ENCODE measurements at places on chromosomes 2 and 18.

DNA sequence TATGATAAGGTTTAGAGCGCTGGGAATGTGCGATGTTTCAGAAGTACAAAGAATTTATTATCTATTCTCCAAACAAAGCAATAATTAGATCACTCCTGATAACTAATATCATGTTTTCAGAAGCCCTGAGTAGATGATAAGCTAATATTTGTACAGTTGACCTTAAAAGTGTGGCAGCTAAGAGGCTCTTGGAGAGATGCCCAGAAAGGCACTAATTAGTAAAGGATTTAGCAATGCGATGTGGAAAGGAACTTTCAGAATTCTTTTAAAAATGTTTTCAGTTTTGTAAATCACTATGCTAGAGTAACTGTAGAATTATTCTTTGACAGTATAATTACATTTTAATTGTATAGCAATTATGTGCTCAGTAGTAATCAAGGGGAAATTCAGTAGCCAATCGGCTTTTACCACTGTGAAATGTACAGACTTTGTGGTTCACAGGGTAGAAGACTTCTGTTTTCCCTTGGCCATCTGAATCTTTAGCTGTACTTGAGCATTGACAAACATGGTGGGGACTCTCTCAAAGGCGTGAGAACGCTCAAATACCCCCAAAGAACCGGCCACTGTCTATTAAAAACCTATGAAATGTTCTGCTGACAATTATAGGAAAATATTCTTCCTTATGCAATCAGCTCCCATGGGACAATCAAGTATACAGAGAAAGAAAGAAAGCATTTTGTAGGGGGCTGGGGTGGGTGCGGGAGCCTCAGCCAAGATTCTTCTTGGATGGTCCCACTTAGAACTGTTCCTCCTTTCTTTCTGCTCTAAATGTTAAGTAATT is 262.8 kb upstream of the AGAP1 start:
- DNase-seq, result no peak

DNA sequence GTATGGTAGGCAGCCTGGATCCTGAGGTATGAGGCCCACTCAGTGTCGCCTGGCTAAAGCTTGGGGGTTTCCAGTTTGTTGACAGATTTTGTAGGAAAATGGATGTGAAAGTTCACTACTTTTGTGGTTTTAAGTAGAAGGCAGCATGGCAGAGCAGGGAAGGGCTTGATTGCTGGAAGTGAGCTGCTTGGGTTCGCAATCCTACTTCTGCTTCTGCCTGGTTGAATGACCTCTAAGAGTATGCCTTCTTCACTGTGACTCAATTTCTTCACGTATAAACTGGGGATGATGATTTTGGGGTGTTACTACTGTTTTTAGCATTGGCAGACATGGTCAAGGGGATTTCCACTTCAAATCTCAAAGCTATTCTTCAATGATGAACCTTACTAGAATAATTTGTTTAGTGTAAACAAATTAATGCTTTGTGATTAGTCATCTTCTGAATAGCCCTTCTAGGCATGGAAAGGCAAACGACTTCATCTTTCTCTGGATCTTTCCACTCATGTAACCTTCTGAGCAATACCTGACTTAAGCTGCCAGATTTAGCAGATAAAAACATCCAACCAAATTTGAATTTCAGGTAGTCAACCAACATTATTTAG is 13.2 kb downstream of the BMP10 start:
- DNase-seq, result no peak

GRCh38 chr18:9796935-9797549 is 88.7 kb upstream of the TXNDC2 start:
- no peak for DNase-seq

GRCh38 chr2:45872211-45872610 is 220.7 kb downstream of the PRKCE start:
- no peak for DNase-seq

DNA sequence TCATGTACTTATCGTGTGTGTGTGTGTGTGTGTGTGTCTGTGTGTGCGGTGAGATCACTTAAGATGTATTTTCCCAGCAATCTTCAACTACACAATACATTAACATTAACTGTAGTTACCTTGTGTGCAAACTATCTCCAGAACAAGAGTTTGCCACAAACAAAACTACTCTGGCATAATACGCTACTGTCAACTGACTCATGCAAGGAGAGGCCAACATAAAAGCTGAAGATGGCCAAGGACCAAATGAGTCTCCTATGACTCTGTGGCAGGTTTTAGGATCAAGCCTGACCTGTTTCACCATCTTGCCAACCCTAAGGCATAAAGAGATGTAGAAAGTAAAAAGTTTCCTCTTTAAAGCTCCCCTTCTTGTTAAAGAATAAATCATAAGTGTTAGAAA is 20.1 kb downstream of the CYB5A start:
- no peak for DNase-seq

- DNase-seq, result no peak
Observed at GRCh38 chr18:71130351-71130750, 841.5 kb downstream of the SOCS6 start.

DNA sequence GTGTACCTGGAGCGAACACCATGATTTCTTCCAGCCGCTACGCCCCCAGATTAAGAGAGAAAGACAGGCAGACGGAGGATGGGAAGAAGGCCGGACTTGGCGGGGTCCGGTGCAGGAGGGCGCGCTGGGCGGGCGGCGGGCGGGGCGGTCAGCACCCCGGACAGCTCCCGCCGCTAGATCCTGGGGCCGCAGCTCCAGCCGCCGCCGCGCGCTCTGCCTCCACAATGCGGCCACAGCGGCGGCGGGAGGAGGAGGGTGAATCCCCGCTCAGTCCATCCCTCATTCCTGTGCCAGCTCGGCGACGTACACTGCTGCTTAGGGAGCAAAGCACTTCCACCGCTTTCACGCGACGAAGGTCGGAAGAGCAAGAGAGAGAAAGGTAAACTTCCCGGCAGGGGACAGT is at the start of gene AKAIN1:
TSS of gene AKAIN1 (minus strand) at position 226 of the 403 bp plus-strand sequence. CDS start at position 22, 204 bp downstream.
- peak; percentile 23 for DNase-seq

- no peak for DNase-seq
Observed at GRCh38 chr2:122239440-122239839, 484.0 kb downstream of the TSN start.

- no peak for DNase-seq
Observed at GRCh38 chr2:38430597-38431207, 53.6 kb upstream of the ATL2 start.

- no peak for DNase-seq
Observed at GRCh38 chr2:128456281-128456680, 137.6 kb upstream of the HS6ST1 start.

- DNase-seq, result no peak
Observed at GRCh38 chr2:96821113-96821675, 5.1 kb downstream of the CNNM3 start.

GRCh38 chr18:68053290-68053689 is 536.8 kb upstream of the DSEL start:
- no peak for DNase-seq

DNA sequence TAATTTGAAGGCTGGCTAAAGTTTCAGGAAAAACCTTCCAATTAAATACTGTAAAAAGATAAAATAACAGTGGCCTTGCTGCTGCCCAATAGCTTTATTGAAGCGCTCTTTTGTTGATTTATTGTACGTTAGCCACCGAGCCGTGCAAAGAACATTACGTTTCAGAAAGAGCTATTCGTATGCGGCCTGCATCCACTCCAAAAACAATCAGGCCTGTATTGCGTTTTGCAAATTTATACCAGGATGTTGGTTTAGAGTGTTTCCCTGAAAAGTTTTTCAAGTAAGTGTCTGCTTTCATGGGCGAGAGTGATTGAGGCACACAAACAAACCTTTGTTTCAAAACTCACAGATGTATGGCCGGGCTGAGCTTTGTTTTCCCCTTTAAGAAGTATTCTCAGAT is 257.2 kb upstream of the SALL3 start:
- DNase-seq, result no peak

DNA sequence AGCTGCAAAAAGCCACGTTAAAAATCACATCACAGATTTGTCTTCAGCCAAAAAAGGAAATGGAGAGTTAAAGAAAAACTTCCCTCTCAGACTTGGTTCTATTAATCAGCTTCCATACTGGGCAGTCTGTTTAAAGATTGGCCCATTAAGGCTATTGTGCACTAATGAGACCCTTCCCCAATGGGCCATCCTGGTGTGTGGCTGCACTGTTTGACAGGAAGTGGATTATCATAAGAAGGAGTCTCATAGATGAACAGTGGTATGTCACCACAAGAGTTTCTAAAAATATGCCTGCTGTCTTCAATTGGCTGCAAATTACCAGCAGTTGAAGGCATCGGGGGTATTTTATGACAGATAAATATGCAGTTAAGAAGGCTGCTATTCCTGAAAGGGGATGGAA is 247.6 kb upstream of the THSD7B start:
- DNase-seq, result no peak

DNA sequence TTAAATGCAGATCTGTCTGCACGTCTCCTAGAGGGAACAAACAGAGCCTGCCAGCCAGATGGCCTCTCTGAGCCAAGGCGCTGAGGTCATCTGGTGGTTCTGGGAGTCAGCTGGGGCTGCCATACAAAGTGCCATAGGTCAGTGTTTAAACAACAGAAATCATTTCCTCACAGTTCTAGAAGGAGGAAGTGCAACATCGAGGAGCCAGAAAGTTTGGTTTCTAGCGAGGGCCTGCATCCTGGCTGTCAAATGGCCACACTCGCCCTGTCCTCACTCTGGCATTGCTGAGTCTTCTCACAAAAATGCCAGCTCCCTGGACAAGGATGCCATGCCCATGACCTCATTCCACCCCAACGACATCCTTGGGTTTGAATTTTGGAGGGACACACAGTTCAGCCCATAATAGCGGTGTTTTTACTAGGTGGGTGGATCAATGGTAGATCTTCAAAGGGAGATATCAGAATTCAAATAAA is 59.6 kb downstream of the MYT1L start:
- DNase-seq, result no peak

GRCh38 chr2:213015387-213016165 is 135.8 kb downstream of the IKZF2 start:
- no peak for DNase-seq

GRCh38 chr2:156890529-156891148 is 366.9 kb upstream of the GALNT5 start:
- no peak for DNase-seq

GRCh38 chr2:223668302-223668998 is 66.3 kb upstream of the SCG2 start:
- no peak for DNase-seq

GRCh38 chr2:65835975-65836549 is 403.7 kb upstream of the SPRED2 start:
- no peak for DNase-seq

DNA sequence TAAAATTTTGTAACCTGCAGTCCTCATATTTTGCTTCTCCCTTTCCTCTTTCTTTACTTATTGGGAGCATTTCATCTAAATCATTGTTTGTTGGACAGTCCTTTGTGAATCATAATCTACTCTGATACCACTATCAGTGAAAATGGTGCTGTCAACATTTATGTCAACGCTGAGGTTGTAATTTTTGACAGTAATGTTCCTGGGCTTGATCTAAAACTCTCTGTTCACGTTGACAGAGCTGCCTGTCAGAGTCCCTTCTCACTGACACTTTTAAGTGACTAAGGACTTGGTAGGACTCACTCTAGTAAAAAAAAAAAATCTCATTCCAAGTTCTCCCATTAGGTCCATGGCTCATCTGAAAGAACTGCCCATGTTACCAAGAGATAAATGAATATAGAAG is 1640.8 kb upstream of the PIK3C3 start:
- no peak for DNase-seq

- DNase-seq, result no peak
Observed at GRCh38 chr2:200943527-200944105, 19.8 kb downstream of the ORC2 start.

DNA sequence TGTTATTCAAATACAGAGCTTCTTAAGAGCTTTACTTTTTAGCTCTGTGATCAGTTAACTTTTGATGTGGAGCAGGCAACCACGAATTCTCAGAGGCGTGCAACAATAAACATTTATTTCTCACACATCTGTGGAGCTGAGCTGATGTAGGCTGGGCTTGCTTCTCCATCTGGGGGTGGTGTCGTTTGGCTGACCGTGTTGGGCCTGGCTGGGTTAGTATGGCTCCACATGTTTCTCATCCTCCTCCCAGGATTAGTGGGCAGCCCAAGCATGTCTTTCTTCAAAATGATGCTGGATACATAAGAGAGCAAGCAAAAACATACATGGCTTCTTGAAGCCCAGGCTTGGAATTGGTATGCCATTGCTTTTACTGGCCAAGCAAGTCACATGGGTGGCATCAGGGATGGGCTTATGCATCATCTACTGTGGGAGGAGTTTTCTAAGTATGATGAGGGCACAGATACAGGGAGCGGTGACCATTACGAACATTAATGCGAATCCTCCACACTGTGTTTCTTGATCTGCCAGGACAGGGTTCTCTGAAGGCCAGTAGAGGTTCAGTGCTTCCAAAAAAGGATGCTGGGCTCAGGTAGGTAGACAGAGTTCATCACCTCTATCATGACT is 157.0 kb upstream of the TNP1 start:
- no peak for DNase-seq

- peak; percentile 25 for DNase-seq
Observed at GRCh38 chr2:136025057-136025973, 39.9 kb upstream of the DARS1 start.

- no peak for DNase-seq
Observed at GRCh38 chr18:55777666-55778304, 189.8 kb upstream of the TCF4 start.

DNA sequence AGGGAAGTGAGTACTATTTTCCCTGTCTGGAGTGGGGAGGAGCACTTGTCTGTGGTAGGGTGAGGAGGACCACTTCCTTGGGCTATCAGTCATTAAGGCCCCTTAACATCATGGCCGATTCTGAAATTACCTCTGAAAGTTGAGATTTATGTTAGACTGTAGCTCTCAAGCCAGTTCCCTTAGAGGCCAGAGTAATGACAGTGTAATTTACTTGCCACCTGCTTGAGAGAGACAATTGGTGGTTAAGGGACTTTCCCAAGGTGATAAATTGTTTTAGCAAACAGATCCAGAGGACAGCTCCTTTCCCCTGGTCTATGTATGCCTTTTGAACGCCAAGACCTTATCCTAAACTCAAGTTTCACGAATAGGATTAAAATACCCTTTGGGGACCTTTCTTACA is 56.1 kb downstream of the NEDD4L start:
- no peak for DNase-seq

GRCh38 chr2:221125691-221126090 is 446.4 kb downstream of the EPHA4 start:
- DNase-seq, result no peak

DNA sequence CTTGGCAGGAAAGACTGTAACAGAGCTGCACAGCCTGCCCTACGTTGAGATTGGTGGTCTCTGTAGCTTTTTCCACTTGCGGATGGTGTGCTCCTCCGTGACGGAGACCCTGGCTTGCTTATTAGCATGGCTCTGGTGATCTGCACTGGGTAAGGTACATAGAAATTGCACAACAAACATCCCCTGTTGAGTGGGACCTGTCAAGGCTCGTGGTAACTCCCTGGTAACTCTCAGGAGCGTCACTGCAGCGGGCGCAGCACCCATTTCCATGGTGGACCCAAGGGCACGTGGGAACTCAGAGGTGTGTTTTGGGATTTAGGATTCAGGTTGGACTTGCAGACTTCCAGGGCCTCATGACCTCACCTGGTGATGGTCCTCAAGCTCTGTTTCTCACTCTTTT is 1.1 kb downstream of the TRAF3IP1 start:
- no peak for DNase-seq

GRCh38 chr2:216283038-216283900 is 89.0 kb downstream of the MARCHF4 start:
- peak; percentile 7 for DNase-seq

All from stimulated activated CD4-positive, alpha-beta T cell treated with anti-CD3 and anti-CD28 coated beads, Interleukin-4, amount 100 ng/mL, for 1 hour (primary cell).